ENCODE measurements at places on chromosomes 4 and X.

DNA sequence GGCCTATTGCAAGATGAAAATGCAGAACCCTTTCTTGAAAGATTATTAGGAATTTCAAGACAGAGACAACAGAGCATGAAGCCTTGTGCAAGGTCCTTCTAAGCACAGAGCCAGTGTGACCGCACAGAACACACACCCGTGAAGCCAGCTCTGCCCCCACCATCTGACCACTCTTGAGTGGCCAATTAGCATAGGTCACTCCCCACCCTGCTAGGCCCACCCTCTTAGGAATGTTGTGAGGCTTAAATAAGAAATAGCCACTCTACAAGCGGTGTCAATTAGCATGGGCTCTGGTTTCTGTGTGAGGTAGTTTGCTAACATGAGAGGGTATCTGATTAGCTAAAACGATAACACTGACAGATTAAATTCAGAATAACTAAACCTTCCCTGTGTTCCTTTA, 152.9 kb downstream of the PTTG2 start:
- DNase-seq: no peak

DNA sequence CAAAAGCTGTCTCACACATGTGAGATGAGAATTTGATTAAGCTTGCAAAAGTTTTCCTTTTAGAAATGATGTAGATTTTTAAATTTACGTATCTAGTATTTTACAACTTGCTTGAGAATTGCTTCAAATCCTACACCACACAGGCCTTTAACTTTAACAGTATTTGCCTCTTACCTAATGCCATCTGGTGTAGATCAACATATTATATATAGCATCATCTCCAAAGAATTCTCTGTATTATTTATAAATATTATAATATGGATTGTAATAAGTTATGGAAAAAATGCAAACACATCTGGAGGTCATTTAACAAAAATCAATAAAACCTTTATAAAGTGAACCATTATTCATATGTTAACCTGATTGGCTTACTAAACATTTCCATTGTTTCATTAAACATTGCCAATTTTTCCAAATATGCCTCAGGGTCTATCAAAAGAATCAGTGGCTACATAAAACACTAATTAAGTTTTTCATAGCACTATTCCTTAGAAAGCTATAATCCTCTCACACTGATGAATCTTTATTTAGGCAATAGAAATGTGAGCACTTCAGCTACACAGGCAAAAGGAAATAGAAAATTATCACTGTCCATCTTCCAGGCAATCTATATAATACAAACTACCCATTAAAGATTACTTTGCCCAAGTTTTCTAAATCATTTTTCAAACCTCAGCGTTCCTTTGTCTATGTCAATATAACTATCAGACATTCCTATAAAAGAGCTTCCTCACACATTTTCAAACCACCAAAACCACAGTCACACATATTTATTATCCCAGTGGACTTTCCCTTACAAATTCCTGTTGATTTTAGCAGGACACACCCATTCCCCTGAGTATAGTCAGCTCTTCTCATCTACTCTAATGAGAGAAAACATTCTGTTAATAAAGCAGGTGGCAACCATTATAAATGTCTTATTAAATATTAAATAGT, 83.5 kb upstream of the INTU start:
- no peak for DNase-seq

- no peak for DNase-seq
Measured at GRCh38 chrX:136086521-136086920, 60.8 kb upstream of the FHL1 start.

- DNase-seq: no peak
Measured at GRCh38 chrX:110315551-110315950, 2.3 kb downstream of the AMMECR1 start.

GRCh38 chrX:38089173-38089982, 83.0 kb downstream of the SYTL5 start:
- no peak for DNase-seq

DNA sequence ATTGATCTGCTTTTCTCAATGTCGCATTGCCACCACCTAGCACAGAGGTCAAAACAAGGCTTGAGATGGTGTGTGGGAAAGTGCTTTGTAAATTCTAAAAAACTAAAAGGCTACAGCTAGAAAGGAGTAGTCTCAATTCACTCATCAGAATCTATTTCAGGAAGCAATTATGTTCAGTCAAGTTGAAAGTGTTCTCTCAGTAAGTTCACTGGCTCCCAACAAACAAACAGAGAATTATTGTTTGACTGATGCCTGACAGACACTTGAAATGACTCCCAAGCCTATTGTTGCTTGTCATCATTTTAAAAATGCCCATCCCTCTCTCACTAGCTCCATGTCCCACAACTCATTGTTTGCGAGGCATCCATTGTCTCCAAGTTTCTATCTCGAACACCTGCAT, 419.6 kb upstream of the CPEB2 start:
- DNase-seq: no peak

DNA sequence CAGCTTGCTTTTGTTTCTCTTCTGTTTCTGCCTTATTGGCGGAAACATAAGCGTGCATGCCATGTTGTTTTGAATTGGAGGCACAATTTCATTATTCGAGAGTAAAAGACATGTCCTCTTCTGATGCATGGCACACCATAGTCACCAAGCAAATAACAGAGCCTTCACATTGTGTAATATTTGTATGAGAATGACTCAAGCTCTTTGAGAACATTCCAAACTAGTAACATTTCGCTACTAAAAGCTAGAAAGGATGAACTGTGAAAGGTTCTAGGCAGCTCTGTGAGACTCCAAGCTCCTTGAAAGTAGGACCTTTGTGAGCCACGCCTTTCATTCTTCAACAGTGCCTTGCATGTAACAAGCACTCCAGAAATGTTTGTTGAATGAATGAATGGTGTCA, 9.2 kb upstream of the ANXA3 start:
- no peak for DNase-seq

DNA sequence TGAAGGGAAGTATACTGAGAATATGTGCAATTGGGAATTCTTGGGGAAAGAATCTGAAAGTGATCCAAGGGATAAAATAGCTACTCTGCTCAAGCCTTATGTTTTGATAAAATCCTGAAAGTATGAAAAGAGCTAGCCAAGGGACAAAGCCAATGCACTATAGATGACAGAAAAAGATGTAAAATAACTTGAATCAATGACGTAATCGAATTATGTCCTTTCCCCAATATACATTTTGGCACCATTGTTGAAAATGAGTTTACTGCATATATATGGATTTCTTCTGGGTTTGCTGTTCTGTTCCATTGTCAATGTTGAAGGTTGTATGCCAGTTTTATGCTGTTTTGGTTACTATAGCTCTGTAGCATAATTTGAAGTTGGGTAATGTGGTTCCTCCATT, 407.3 kb downstream of the DCAF12L2 start:
- DNase-seq: no peak

DNA sequence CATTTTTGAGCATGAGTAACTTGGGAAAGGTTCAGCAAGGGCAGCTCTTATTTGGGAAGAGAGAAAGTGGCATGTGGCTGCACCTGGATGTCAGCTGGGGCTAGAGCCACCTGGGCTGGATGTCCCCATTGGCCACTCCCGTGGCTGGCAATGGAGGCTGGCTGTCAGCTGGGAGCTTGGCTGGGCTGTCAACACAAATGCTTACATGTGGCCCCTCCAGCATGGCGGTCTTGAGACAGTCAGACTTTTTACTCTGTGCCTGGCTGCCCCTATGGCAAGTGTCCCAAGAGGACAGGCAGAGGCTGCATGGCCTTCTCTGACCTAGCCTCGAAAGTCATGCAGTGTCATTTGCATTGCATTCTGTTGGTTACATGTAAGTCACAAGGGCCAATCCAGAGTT, 99.6 kb downstream of the FAM53A start:
- DNase-seq: no peak

DNA sequence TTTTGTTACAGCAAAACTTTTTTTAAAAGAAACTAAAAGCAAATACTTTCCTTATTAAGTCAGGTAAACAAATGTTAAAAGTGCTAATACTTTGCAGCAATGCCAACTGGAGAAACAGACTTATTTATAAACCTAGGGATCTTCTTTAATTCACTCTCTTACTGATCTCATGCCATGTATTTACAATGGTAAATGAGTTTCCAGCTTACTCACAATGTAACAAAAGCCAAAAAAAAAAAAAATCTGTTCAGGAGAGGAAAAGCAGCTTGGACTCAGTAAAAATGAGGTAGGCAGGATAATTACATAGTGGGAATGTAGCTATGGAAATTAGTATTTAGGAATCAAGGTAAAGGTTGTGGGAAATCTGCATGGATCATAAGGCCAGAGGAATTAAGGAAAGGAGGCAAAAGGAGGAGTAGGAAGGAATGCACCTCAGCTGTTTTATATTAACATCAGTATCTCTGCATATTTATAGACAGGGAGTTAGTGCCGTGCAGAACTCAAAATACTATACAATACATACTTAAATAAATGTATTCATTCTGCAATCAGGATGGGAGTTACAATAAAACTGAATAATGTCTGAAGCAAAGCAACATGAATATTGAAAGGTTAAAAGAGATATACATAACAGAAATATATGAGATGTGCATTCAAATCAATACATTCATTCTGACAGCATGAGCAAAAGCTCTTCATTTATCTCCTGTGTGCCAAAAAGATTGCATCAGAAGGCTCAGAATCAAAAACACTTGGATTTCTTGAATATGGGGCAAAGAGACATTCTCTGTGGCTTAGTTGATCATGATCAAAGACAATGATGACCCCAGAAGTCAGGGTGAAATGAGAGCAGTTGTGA, 57.9 kb upstream of the ETNPPL start:
- no peak for DNase-seq

- no peak for DNase-seq
Measured at GRCh38 chr4:147078875-147079658, 133.4 kb upstream of the TTC29 start.

GRCh38 chr4:1462009-1462767, 55.9 kb upstream of the NKX1-1 start:
- no peak for DNase-seq

- no peak for DNase-seq
Measured at GRCh38 chrX:16240968-16241367, 73.7 kb downstream of the MAGEB17 start.

GRCh38 chr4:111283066-111283677, 660.3 kb upstream of the PITX2 start:
- DNase-seq: no peak
